Stimulated activated CD4-positive, alpha-beta T cell treated with anti-CD3 and anti-CD28 coated beads, Interleukin-1b, Interleukin-23, amount 100 ng/mL, for 1 hour (primary cell): ENCODE measurements at places on chromosomes 6 and 20.

- DNase-seq, result no peak
These were observed 59.7 kb downstream of the YTHDF1 start for GRCh38 chr20:63156221-63156671.

GRCh38 chr6:73649783-73650182, 4.0 kb downstream of the SLC17A5 start:
- no peak for DNase-seq

DNA sequence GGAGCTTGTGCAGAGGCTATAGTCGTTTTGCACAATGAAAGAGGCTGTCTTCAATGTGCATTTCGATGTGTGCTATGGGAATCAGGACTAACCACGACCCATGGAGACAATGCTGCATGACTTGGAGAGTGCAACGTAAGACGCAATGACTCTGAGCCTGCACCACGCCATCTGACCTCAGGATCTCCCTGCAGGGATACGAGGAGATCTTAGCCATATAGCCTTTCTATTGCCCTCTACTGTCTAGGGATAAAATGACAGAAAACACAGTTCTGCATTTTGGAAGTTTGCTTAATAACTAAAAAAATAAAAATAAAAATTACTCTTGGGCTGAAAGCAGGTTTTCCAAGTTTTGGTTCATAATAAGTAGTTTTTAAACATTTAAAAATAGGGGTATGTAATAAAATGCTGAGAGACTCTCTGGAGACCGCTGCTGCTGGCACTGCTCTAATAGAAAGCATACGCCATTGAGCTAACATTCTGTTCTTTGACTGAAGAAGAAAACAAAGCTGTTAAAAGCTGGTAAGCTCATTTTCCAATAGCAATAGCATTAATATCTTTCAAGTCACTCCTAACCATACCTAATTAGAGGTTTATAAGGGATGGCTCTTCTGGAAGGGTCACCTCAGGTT, 87.2 kb downstream of the PDE7B start:
- DNase-seq, result no peak

DNA sequence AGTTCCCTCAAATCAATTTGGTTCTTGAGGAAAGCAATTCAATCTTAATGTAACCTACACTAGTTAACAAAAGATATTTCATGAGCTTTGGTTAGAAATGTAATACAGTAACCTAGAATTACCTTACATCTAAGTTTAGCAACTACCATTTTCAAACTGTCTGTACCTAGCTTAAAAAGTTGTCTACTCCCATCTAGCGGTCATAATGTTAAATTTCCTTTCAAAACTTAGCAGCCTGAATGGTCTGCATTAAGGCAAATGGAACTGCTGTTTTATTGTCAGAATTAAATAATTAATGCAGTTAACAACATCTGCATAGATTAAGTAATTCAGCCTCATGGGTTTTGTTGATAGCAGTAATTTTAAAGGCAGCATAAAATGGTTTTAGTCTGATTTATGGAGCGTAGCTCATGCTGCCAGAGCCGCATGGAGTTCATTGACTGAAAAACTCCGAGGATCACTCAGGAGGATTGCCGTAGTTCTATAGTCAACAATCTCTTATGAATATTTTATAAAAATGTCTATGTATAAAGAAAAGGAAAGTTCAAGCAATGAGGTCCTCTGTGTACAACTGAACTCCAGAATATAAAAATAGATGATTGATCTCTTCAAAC, 485.4 kb upstream of the MANEA start:
- no peak for DNase-seq

- DNase-seq, result no peak
These were observed 39.2 kb downstream of the C6orf132 start for GRCh38 chr6:42103216-42103615.
